ENCODE measurements at places on chromosomes 6 and 20.

DNA sequence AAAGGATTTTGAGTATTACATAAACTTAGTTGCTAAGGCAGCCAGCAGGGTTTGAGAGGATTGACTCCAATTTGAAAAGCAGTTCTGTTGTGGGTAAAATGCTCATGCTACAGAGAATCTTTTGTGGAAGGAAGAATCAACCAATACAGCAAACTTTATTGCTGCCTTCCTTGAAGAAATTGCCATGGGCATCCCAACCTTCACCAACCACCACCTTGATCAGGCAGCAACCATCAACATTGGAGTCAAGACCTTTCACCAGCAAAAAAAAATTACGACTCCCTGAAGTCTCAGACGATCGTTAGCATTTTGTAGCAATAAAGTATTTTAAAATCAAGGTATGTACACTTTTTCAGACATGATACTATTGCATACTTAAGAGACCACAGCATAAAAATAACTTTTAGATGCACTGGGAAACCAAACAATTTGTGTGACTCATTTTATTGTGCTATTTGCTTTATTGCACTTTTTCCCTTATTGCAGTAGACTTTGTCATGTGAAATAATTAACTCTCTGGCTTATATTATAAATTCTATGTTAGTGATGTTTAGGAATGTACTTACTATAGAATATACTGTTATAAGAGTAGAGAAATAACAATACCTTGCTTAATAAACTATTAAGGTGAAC is 390.8 kb downstream of the CDKAL1 start:
- no peak for DNase-seq

GRCh38 chr6:45836984-45837383 is 178.7 kb downstream of the CLIC5 start:
- no peak for DNase-seq

- DNase-seq: no peak
These were observed 37.7 kb upstream of the PRSS16 start for GRCh38 chr6:27209659-27210269.

- DNase-seq: no peak
These were observed 256.7 kb downstream of the UST start for GRCh38 chr6:149003560-149003959.

- DNase-seq: no peak
These were observed 11.8 kb downstream of the DCBLD1 start for GRCh38 chr6:117494283-117494682.

DNA sequence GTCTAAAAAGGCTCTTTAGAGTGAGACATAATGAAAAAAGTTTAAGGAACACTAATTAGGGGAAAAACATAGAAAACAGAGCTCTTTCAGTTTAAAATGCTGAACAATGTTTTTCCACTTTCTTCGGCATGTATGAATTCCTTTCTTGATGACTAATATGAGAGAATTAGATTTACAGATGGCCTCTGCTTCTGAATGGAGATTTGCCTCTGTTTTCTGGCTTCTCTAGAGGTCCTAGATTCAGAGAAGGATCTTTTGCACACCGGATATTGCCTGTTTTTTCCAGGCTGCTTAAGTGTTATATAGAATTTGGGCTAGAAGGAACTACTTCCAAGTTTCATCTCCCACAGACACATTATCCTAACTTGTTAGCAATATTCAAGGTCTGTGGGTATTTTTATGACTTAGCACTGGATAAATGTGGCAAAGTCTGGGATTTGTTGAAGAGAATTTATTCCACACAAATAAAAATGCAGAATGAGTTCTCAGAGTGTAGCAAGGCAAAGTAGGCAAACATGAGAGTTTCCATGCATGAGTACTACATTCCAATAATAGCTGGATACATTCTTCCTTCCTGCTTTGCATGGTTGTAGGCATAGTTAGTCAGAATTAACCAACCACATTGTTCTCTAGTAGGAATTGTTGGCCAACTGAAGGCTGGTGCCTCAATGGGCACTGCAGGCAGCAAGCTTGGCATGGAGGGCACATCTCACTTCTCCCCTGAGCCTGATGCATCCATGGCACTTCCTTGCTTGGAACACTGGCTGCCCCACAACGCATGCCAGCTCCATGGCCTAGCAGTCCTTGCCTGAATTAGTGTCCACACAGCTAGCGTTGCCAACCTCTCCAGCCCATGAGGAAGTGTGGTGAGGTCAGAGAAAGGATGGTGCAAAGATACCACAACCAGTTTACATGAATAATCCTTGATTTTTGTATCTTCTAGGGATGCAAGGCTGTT is 224.2 kb downstream of the CLIC5 start:
- no peak for DNase-seq

GRCh38 chr6:71444222-71444621 is 155.6 kb downstream of the OGFRL1 start:
- no peak for DNase-seq

GRCh38 chr20:56440346-56441007 is 27.9 kb upstream of the RTF2 start:
- DNase-seq: peak; percentile 35

- no peak for DNase-seq
These were observed 22.8 kb upstream of the CCN6 start for GRCh38 chr6:112030961-112031660.

GRCh38 chr20:33919653-33920052 is 74.1 kb upstream of the RALY start:
- DNase-seq: no peak

DNA sequence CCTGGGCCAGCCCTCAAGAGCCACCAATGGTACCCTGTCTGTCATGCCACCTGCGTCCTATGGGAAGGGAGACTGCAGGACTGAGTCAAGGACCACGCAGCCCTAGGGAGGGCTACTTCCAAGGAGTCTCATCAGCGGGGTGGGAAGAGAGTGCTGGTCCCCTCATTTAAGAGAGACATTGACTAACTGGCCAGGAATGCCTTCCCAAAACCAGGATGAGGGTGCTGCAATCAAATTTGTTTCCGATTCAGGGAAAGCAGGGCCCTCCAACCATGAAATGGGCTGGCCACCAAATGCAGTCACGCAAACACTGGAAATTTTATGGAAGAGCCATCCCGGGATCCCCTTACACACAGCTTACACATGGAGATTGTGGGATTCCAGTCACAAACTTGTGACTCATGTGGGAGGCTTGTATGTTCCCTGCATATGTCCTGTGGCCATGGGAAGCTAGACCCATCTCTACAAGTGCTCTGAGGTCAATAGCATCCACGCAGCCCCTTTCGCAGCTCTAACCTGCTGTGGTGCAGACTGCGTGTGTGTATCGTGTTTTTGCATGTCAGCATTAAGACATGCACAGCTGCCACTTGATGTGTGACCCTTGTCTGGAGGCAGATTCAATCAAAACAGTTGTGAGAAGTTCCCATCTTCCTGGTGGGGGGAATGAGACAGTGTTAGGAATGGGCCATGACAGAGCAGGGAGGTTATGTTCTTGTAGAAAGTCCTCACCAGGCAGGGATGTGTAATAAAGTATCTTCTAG is 53.0 kb upstream of the CST7 start:
- DNase-seq: no peak

DNA sequence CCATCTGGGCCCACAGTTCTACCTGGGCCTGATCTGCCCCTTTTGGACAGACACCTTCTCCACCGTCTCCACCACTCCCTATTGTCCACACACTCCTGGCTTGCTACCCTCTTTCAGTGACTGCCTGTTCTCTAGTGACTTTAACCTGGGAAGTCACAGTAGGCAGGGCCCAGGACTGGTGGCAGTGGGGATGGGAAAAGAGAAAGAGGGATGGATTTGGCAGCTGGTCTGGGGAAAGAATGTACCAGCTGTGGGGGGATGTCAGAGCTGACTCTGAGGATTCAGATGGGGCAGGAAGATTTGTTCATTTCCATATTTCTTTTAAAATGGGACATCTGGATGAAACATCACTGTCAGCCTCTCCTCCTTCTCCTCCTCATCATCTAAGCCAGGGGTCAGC is 85.5 kb downstream of the SULF2 start:
- no peak for DNase-seq

- no peak for DNase-seq
These were observed 13.8 kb upstream of the MMP9 start for GRCh38 chr20:45994761-45995493.

DNA sequence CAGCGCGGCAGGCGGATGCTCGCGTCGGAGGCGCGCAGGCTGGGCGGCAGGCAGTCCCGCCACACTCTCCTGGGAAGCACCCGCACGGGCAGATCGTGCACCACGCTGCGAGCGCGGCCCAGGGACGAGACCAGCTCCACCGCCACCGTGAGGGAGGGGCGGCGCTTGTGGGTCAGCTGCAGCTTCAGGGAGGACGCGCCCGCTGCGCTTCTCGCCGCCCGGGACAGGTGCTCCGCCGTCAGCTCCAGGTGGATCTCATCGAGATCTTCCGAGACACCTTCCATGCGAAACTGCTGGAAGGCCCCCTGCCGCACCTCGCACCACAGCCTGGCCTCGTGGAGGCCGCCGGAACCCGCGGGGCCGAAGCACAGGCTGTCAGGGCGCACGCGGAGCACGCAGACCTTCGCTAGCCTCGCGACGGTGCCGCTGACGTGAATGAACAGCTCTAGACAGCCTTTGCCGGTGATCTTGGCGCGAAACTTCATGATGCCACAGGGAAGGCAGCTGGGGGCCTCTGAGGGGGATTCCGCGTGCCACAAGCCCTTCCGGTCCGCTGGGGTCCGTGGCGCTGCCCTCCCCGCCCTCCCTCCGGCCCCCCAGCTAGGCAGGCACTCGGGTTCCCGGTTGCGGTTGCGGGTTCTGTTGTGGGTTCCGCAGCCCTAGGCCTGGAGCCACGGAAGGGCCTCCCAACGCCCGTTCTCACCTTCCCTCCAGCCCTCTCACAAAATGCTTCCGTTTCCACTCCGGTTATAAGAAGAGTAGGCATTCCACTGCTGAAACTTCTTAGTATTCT is at the start of gene HUS1B:
TSS of gene HUS1B (minus strand) at position 641 of the 793 bp plus-strand sequence. CDS start at position 485, 156 bp downstream.
- DNase-seq: no peak

DNA sequence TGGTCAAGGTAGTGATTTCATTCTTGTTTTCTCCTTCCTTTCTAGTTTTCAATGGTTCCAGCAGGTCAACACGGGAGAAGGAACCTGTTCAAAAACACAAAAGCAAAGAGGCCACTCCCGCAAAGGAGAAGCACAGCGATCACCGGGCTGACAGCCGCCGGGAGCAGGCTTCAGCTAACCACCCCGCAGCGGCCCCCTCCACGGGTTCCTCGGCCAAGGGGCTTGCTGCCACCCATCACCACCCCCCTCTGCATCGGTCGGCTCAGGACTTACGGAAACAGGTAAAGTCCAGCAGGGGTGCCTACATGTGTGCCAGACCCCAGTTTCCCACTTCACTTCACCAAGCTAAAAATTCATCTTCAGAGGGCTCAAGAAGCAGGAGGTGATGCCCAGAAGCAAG is 175.6 kb downstream of the DTNBP1 start:
- DNase-seq: no peak

DNA sequence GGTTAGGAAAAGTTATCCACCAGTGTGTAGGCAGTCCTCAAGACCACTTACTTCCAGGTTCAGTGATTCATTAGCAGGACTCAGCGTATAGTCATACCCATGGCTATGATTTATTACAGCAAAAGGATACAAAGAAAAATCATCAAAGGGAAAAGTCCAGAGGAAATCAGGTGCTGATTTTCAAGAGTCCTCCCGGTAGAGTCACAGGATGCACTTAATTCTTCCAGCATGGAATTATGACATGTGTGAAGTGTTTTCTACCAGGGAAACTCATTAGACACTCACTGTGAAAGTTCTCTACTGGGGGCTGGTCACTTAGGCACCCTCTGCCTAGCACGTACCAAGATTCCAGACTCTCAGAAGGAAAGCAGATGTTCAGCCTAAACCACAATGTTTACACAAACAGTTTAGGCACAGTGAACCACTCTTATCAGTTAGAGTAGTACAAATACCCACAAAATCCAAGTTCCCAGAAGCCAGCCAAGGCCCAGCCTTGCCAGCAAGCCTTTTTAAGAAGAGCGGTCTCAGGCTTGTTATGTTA is 10.2 kb downstream of the WFDC3 start:
- no peak for DNase-seq

GRCh38 chr6:120557554-120557953 is 776.7 kb downstream of the TBC1D32 start:
- DNase-seq: no peak

DNA sequence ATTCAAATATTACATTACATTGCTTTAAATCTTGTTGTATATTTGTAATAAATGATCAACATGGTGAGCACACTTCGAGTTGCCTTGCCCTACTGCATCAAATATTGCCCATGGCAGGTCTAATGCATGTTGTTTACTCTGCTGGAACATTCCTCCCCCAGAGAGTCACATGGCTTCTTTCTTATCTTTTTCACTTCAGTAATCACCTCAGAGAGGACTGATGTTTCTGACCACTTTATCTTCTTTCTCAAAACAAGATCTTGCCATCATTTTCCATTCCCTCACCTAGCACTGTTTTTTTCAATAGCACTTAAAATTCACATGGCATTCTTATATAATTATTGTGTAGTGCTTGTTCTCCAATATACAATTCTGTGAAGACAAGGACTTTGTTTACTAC is 243.5 kb upstream of the THEMIS start:
- DNase-seq: no peak

DNA sequence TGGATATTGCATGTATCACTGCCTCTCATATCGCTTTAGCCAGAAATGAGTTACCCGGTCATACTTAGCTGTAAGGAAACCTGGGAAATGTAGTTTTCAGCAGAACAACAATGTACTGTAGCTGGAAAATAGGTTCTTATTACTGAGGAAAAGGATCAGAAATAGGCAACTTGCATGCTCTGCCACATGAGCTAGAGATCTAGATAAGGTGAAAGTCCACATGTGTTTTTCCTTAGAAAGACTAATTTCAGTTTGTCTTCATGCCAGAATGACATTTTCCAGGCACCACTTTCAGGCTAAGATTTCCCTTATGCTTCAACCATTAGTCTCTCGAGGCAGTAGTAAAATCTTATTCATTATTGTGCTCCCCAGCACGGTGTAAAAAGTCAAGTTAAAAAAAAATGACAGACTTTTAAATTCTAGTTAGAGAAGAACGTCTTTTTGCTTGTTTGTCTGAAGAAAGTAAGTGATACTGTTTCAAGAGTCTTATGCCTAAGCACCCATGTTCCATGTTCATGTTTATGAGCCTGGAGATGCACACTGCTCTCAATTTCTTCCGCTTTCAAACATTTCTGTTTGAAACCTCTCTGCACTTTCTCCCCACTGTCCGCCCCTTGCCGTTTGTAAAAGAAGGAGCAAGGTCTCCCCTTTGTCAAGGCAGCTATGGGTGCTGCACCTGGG is 67.6 kb downstream of the ZNF831 start:
- no peak for DNase-seq

- no peak for DNase-seq
These were observed 15.0 kb upstream of the BCKDHB start for GRCh38 chr6:80091506-80091905.

DNA sequence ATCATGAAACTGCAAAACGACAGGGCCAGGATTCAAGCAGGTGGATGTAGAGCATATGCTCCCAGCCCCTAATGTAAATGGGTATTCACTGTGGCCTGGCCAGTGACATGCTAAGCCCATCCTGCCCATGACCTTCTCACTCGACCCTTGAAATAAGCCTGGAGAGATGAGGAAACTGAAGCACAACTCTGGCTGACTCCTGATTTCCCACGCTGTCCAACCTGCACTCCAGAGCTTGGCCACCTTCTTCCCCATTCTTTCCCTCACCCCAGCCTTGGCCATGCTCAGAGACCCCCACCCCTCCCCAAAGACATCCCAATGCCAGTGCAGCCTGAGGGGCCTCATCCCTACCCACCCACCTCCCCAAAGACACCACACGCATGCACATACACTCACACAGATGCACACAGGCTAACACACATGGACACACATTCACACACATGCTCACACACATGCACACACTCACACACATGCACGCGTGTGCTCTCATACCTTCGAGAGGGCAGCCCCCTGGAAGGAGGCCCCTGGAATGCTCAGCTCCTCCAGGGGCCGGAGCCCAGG is 12.4 kb downstream of the TFEB start:
- no peak for DNase-seq

Data from T-helper 9 cell (primary cell).